Natural killer cell treated with Interleukin-12 subunit alpha and Interleukin-12 subunit beta and Interleukin-15 and Interleukin-18, amount 100 ng/mL, for 72 hours (primary cell): ENCODE measurements at places on chromosomes 4 and X. TPM values are rescaled to one million over a fixed set of nuclear protein-coding genes. Genes with fewer than 3 reads are reported as not detected.
A peak's percentile ranks its signal among the peaks of the same experiment; 100 is the strongest.

GRCh38 chr4:2292646-2293108, 30.8 kb upstream of the MXD4 start:
- no peaks in the 10 kb centered on the region for H3K36me3 ChIP-seq
- peaks cover 17% of the 10 kb centered on the region for H3K4me1 ChIP-seq
- no peak overlapping the region for H3K27ac ChIP-seq
- no peak for DNase-seq

DNA sequence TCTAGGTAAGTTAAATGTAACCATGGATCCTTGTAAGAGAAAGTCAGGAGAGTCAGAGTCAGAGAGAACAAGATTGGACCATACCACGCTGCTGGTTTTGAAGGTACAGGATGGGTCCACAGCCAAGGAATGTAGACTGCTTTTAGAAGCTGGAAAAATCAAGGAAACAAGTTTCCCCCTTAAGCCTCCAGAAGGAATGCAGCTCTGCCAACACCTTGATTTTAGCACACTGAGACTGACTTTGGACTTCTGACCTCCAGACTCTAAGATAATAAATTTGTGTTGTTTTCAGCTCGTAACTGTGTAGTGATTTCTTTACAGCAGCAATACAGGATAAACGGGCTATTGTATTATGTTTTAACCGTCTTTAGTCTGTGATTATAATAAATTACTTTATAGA, 108.0 kb upstream of the USP38 start:
- H3K27me3 ChIP-seq, result no peaks in the 10 kb centered on the region
- no peak for DNase-seq
- no peaks in the 10 kb centered on the region for H3K4me1 ChIP-seq
- H3K4me3 ChIP-seq, result no peak overlapping the region
- no peak overlapping the region for H3K27ac ChIP-seq
- no peaks in the 10 kb centered on the region for H3K36me3 ChIP-seq

DNA sequence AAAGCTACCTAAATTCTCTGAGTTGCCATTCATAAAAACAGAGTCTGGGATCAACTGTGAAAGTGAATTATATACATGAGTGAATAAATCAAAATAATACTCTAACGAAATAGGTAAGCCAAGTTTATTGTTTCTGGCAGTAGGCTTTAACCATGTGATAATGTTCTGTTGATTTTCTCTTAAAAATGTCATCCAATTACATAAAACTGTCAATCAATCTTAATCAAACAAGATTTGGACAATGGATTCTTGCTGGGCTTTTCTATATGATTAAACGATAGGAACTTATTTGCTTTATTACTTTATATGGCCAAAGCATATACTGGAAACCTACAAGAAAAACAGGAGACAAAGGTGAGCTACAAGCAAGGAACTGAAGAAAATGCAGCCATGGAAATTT, 148.8 kb downstream of the INPP4B start:
- H3K27ac ChIP-seq, result no peak overlapping the region
- DNase-seq, result no peak
- no peaks in the 10 kb centered on the region for H3K27me3 ChIP-seq
- H3K4me3 ChIP-seq, result no peak overlapping the region
- peaks cover 3% of the 10 kb centered on the region for H3K4me1 ChIP-seq

DNA sequence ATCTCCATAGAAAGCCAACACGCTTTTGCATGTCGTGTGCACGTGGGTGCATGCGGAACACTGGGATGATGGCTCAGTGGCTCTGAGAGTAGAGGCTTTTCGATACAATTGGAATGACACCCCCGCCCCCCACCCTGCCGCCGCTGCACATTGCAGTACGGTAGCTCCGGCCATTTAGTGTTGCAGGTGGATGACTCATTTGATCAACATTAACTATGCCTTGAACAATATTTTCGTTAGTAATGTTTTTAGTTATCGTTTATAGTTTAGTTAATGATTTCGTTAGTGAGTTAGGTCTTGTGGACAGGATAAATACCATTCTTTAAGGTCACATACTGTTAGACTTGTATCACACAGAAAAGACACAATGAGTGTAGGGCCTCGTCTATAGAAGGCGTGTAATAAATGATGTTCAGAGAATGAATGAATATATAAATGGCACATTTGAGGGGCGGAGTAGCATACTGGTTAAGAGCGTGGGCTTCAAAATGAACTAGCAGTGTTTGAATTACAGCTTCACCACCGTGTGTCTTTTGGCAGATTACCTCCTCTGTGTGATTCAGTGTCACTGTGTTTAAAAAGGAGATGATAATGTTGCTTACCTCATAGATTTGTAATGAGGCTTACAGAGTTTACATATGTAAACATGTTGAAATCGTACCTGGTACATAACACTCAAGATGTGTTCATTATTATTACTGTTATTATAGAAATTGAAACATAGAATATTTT, 67.2 kb upstream of the TENM3 start:
- no peaks in the 10 kb centered on the region for H3K27me3 ChIP-seq
- no peaks in the 10 kb centered on the region for H3K4me1 ChIP-seq
- DNase-seq, result no peak
- no peak overlapping the region for H3K4me3 ChIP-seq
- no peaks in the 10 kb centered on the region for H3K36me3 ChIP-seq

- H3K36me3 ChIP-seq, result no peaks in the 10 kb centered on the region
- H3K4me3 ChIP-seq, result no peak overlapping the region
- peaks cover 5% of the 10 kb centered on the region for H3K27me3 ChIP-seq
- H3K27ac ChIP-seq, result no peak overlapping the region
- H3K4me1 ChIP-seq, result no peaks in the 10 kb centered on the region
Measured at GRCh38 chr4:24770032-24770584, 25.3 kb upstream of the SOD3 start.

DNA sequence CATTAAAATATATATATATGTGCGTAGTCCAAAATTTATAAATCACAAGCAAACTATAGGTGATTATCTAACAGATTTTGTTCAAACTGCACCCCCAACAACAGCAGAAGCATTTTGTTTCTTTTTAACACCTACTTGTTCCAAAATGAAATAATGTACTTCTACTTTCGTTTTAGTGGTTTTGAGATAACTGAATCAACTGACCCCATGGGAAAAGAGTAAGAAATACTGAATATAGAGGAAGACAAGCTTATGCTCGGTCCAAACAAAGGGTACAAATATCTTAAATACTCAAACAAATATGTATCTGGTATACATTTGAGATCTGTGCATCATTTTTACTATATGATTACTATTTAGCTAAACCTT, 22.4 kb downstream of the MAP7D3 start:
- H3K4me1 ChIP-seq, result peaks cover 14% of the 10 kb centered on the region
- DNase-seq, result no peak
- H3K4me3 ChIP-seq, result peak overlapping the region; percentile 47
- peaks cover 4% of the 10 kb centered on the region for H3K36me3 ChIP-seq

- H3K27me3 ChIP-seq, result peaks cover 19% of the 10 kb centered on the region
- no peak for DNase-seq
- no peak overlapping the region for H3K4me3 ChIP-seq
- H3K4me1 ChIP-seq, result no peaks in the 10 kb centered on the region
Measured at GRCh38 chr4:47390428-47391125, 72.9 kb downstream of the COMMD8 start.

DNA sequence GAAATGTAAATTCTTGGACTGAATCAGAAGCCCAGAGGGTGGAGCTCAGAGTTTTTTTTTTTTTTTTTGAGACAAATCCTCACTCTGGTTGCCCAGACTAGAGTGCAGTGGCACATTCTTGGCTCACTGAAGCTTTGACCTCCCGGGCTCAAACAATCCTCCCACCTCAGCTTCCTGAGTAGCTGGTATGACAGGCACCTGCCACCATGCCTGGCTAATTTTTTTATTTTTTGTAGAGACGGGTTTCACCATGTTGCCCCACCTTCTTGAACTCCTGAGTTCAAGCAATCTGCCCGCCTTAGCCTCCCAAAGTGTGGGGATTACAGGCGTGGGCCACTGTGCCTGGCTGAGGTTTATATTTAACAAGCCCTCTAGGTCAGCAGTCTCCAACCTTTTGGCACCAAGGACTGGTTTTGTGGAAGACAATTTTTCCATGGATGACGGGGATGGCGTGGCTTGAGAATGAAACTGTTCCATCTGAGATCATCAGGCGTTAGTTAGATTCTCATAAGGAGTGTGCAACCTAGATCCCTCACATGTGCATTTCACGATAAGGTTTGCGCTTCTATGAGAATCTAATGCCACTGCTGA, 76.7 kb downstream of the FHIP1A start:
- no peaks in the 10 kb centered on the region for H3K4me1 ChIP-seq
- no peaks in the 10 kb centered on the region for H3K36me3 ChIP-seq
- no peak for DNase-seq
- peaks cover 19% of the 10 kb centered on the region for H3K27me3 ChIP-seq

DNA sequence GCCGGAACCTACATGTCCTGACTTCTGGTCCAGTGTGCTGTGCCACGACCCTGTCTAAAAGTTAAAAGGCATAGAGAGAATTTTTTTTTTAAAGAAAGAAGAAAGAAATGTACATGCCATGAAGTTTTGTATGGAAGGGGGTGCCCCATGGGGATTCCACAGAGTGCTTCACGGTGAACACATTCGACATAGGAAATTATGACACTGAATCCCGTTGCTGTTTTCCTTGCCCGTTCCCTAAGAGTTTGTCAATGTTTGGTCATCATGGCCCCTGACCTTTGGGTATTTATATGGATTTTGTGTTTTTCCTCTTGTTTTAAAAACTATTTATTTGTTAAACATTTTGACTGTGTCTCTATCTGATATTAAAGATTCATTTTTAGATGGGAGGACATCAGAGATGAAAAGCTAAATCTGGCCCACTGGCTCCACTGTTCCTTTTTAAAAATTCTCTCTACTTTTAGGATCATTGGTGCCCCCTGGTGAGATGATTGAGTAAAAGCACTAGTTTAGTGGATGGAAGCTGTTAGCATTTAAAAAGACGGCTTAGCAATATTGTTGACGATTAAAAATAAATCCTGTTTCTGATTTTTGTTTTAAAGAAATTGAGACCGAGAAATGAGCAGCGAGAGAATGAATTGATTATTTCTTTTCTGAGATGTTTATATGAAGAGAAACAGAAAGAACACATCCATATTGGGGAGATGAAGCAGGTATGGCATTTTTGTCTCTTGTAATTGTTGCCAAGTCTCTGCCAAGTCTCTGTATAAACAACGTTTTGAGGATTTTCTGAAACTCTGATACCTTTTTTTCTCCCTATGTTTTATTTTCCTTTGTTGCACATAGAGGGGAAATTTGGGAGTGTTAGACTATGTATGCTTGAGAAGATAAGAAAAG, 75.0 kb downstream of the PTTG2 start:
- DNase-seq, result no peak
- H3K4me1 ChIP-seq, result no peaks in the 10 kb centered on the region
- no peaks in the 10 kb centered on the region for H3K27me3 ChIP-seq
- H3K27ac ChIP-seq, result peak overlapping the region; percentile 39

GRCh38 chr4:1584498-1584897, 99.6 kb downstream of the FAM53A start:
- H3K4me3 ChIP-seq, result no peak overlapping the region
- no peak overlapping the region for H3K27ac ChIP-seq
- H3K27me3 ChIP-seq, result peaks cover 16% of the 10 kb centered on the region
- H3K4me1 ChIP-seq, result peaks cover 6% of the 10 kb centered on the region
- no peak for DNase-seq

DNA sequence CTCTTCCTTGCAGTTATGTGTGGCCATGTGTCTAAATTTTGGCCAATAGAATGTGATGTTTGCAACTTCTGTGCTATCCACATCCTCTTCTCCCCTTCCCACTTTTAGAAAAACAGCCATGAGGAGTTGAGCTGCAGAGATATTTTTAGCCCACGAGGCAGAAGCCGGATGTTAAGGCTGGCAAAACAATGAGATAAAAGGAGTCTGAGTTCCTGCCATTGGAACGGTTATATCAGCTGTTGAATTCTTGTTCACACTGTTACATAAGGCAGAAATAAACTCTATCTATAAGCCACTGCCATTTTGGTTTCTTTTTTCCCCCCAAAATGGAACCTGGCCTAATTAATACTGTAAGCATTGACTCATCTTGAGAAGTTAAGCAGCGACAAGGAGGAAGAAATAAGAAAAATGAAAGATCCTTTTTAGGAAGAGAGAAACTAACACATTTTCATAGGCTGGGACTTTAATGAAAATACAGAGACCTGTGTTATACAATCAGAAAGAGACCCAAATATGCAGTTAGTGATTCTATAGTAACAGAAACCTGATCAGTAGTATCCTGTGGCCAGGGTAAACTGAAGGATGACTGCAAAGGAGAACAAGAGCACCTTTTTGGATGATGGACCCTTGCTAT, 200.5 kb downstream of the INPP4B start:
- no peak for DNase-seq
- peak overlapping the region; percentile 22 for H3K4me3 ChIP-seq
- no peak overlapping the region for H3K27ac ChIP-seq
- H3K27me3 ChIP-seq, result no peaks in the 10 kb centered on the region
- no peaks in the 10 kb centered on the region for H3K4me1 ChIP-seq

- H3K4me3 ChIP-seq, result no peak overlapping the region
- H3K36me3 ChIP-seq, result peaks cover 17% of the 10 kb centered on the region
- H3K4me1 ChIP-seq, result peaks cover 4% of the 10 kb centered on the region
- no peaks in the 10 kb centered on the region for H3K27me3 ChIP-seq
- no peak overlapping the region for H3K27ac ChIP-seq
Measured at GRCh38 chr4:55884093-55884850, 30.8 kb downstream of the EXOC1 start.

DNA sequence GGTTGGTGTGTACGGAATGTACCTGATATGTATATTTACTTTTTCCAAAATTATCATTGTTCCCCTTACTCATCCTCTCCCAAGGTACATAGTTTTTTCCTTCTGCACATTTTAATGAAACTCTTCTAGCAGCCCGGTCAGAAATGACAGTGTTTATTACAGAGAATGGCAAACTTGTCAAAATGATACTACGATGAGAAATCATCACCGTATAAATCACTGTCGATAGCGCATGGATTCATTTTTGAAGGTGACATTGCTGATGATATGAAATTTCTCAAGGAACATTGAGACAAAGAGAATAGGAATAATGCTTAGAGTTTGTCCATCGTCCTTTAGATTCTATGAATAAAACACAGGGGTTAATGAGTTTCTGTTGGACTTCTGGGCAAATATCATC, 30.6 kb downstream of the FAM114A1 start:
- H3K36me3 ChIP-seq, result no peaks in the 10 kb centered on the region
- H3K27ac ChIP-seq, result no peak overlapping the region
- H3K27me3 ChIP-seq, result peaks cover 7% of the 10 kb centered on the region
- H3K4me1 ChIP-seq, result no peaks in the 10 kb centered on the region

GRCh38 chrX:15749642-15750610, 11.9 kb downstream of the CA5B start:
- no peaks in the 10 kb centered on the region for H3K36me3 ChIP-seq
- peak overlapping the region; percentile 97 for H3K27ac ChIP-seq
- H3K4me3 ChIP-seq, result peak overlapping the region; percentile 83

DNA sequence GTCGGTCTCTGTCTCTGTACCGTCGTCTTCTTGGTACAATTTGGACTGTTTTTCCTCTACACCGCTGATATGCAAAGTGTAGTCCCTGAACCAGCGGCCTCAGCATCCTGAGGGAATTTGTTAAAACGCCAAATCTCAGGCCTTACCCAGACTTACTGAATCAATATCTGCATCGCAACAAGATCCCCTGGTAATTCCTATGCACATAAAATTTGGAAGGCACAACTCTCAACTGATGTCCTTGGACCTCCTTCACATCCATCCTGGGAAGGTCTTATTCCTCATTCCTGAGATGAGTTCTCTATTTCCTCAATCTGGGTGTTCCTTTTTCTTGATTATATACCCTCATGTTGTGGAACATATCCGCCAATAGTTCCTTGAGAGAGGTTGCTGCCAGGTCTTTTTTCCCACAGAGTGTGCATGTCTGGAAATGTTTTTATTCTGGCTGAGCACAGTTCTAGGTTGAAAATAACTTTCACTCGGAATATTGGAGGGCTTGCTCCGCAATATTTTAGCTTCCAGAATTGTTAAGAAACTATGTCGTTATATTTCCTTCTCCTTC, 738 bp upstream of the HPF1 start:
- H3K4me1 ChIP-seq, result peaks cover 44% of the 10 kb centered on the region
- no peaks in the 10 kb centered on the region for H3K36me3 ChIP-seq
- no peaks in the 10 kb centered on the region for H3K27me3 ChIP-seq
- H3K27ac ChIP-seq, result peak overlapping the region; percentile 94
- H3K4me3 ChIP-seq, result peak overlapping the region; percentile 94
- DNase-seq, result no peak

SLC2A9 gene
- 1.8 TPM for total RNA-seq
